Activated naive CD4-positive, alpha-beta T cell (primary cell): ENCODE measurements at places on chromosomes 6 and 20.

DNA sequence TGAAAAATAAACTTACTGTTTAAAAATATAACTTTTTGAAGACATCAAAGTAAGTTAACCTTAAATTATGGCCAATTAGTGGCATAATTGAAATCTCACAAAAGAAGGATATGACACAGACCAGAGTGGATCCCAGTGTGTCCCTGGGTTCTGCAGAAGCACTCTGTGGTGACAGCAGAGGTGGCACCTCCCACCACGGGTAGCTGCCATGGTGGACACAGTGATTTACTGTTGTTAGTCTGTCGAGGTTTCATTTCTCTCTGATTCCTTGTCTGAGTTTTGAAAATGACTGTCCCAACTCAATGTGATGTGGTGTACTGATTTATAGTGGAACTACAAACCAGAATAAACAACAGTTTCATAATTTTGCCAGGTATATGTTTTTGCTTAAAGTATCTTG lies 76.5 kb downstream of the TULP4 start:
- DNase-seq = no peak

GRCh38 chr20:2816030-2816582 lies at the start of gene TMEM239:
Gene TMEM239, plus strand, starts transcription at chr20:2816364. Its CDS starts 191 bp downstream, at chr20:2816555.
- no peak for DNase-seq

DNA sequence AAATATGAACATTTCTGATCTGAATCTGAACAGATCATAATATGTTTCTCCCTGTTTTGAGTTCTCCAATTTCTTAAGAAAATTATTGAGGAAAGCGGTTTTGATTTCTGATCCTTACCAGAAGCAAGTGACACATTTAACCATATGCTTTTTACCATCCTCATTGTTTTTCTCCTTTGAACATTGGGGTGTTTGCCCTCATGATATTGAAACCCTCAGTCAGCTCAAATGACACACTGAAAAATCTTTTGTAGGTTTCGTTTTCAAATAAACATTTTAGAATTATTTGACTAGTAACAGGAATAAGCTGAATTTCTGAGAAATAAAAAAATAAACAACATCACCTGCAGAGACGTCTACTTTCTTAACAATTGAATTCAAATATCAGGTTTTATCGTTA lies 252.1 kb downstream of the DOK5 start:
- no peak for DNase-seq

GRCh38 chr6:169982461-169983386 lies 231.3 kb downstream of the ERMARD start:
- no peak for DNase-seq

DNA sequence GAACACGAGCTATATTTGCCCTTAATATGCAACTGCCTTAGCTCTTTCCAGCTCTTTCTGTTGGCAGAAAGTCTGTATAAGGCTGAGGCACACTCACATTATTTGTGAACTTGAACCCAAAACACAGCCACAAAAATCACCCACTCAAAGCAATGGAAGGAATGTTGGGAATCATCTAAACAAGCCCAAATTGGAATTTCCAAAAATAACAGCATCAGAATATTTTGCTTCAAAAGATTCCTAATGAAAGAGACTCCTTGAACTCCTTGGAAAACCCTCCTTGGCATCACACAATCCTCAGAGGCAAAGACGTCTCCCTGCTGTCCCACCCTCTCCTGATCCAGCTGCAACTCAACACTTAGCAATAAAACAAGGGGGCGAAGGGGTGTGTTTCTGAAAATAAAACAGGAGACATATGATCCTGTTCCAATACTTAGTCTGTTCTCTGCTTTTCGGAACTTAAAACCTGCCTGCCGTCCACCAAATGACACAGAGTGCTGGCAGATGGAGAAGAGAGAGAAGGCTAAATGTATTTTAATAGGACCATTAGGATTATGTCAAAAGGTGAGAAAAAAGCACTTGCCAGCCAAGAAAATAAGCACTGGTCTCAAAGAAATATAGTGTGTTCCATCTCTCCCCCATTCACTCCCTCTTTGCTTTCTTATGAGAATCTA lies 320.7 kb upstream of the JARID2 start:
- DNase-seq = no peak

DNA sequence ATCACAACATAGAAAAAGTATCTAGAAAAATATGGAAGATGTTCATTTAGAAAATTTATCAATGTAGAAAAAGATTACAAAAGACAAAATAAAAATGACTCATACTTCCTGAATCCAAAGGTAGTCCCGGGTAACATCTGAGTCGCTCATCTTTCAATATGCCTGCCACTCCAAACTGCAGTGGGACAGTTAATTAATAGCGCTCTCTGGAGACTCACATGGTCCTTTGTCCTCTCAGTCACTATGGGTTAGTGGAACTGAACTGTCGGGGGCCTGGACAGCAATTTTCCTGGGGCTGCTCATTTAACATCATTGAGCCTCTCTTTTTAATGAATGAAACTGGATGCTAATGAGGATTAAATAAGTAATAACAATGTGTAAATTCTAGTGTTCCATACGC lies 103.4 kb downstream of the MAP3K4 start:
- DNase-seq = no peak

DNA sequence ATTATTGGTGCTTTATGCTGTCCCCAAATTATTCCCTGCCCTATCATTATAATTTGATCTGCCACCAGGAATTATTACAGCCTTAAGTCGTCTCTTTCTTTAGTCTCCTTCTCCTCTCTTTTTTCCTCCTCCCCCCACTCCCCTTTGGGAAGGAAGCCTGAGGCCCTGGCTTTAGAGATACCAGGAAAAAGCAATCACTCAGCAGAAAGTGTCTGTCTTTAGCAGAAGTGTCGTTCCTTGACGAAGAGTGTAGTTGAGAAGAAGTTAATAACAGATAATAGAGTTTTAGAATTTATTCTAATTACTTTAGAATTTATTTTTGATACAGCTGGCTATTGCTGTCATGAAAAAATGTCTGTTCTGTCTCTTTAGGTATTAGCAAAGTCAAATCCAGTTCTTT lies 16.5 kb downstream of the LIN28B start:
- no peak for DNase-seq

DNA sequence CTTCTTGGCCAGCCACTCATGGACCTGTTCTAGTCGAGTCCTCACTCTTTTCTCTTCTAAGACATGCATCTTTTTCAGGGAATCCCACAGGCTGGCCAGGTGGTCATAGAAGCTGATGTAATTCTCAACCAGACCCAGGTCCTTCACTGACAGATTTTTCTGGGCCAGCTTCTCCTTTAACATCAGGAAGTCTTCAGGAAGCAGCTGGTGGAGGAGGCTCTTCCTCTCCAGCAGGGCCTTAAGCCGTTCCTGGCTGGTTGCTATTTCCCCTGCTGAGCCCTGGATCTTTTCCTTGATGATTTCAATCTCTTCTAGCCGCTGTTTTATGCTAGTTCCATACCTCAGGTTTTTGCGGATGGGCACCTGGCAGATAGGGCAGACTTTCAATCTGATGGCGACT lies 28.6 kb downstream of the DDX27 start:
- DNase-seq = no peak

DNA sequence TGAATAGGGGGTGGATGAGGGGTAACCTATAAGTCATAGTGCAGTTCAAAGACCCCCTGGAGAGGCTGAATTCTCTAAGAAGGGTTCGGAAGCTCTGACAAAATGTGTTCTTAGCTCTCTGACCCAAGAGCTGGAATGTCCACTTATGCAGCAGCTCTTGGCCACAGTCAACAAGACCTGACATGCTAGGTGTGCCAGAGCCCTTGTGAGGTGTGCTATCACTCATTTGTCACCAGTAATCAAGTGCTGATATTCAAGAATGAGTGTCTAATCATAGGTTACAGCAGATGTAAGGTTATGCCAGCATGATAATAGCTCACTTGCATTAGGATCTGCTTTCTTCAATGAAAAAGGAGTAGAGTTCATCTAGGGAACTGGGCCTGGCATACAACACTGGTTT lies 28.1 kb downstream of the TOMM6 start:
- DNase-seq = no peak

DNA sequence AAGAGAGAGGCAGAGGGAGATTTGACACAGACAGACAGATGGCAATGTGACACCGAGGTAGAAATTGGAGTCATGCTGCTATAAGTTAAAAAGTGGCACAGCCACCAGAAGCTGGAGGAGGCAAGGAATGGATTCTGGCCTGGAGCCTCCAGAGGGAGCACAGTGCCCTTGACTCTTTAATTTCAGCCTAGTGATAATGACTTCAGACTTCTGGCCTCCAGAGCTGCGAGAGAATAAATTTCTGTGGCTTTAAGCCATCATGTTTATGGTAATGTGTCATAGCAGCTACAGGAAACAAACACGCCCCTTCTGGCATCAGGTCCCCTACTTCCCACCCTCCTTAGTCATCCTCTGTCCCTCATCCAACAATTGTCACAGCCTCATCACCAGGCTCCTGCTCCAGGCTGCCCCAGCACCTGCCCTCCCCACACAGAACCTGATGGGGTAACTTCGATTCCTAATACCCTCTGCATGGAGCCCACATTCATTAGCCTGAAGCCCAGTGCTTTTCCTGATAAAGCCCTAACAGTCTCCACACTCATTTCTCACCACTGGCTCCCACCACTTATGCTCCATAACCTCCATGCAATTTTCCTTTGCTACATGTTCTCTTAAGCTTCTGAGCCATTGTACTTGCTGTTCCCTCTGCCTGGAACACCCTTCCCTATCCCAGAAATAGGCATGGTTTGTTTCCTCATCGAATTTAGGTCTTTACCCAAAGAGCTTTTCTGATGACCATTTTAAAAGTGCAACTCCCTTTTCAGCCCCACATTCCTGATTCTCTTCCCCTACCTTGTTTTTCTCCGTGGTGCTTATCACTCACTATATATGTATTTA lies 69.7 kb upstream of the TOX2 start:
- DNase-seq = no peak

DNA sequence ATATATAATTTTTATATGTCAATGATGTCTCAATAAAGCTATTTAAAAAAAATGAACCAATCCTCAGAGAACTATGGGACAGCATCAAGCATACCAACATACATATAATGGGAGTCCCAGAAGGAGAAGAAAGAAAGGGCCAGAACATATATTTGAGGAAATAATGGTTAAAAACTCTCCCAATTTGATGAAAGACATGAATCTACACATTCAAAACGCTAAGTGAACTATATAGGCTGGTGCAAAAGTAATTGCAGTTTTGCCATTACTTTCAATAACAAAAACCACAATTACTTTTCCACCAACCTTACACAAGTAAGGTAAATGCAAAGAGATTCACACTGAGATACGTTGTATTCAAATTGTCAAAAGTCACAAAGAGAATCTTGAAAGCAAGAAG lies 43.4 kb downstream of the ZNF133 start:
- no peak for DNase-seq

DNA sequence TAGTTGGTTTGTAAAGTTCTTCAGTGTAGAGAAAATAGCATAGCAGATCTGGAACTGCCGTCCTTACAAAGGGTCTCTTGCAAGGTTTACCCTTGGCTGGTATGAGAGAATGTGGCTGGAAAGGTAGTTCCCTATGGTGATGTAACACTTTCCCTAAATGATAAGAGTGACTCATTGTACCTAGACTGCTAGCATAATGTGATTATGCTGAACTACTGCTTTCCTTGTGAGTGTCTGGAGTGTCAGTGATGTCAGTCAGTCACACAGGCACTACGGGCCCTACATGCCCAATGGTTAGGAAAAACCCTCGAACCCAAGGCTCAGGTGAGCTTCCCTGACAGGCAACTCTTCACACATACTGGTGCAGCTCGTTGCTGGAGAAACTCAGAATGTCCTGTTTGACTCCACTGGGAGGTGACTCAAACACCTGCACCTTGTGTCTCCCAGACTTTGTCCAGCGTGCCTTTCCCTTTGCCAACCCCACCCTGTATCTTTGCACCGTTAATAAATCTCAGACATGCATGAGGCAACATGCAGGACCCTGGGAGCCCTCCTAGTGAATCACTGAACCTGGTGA lies 28.4 kb upstream of the LY86 start:
- DNase-seq = no peak

- no peak for DNase-seq
Measured at GRCh38 chr20:61497029-61497627, 245.1 kb downstream of the CDH4 start.

GRCh38 chr6:108174371-108175175 lies 8.8 kb downstream of the NR2E1 start:
- DNase-seq = no peak

DNA sequence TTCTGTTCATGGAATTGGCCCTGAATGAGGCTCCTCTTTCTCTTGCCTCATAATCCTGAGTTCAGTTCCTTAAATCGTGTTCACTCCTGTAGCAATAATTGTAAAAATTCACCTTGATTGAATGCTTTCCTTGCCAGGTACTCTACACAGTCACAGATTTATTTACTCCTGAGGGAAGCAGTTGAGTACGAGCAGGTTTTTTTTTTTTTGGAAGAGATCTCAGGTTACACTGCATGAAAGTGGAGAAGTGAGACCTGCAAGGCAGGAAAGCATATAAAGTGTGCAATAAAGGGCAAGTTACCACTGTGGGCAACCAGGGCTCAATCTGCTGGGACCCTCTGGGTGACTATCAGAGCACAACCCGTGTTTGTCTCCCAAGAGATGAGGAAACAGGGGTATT lies 93.0 kb upstream of the DOK5 start:
- DNase-seq = no peak
